ENCODE measurements at places on chromosomes 13 and 19.

DNA sequence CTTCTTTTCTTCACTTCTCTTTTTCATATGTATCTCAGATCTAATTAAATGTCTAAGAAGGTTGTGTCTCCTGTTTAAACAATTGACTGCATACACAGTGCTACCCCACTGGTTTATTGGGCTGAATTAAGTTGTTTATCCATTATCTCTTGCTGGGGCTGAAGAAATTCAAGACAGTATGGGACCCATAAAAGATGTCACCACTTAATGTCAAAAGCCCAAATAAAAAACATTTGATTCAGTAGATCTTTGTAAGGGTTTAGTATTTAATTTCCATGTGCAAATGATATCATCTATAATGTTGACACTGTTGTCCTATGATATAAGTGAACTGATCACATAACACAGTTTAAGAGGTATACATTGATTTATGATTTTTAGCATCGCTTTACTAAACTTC lies 1431.9 kb upstream of the PCDH20 start:
- DNase-seq, result no peak

GRCh38 chr19:5803752-5804515 lies 933 bp upstream of the NRTN start:
- DNase-seq, result peak; percentile 96

DNA sequence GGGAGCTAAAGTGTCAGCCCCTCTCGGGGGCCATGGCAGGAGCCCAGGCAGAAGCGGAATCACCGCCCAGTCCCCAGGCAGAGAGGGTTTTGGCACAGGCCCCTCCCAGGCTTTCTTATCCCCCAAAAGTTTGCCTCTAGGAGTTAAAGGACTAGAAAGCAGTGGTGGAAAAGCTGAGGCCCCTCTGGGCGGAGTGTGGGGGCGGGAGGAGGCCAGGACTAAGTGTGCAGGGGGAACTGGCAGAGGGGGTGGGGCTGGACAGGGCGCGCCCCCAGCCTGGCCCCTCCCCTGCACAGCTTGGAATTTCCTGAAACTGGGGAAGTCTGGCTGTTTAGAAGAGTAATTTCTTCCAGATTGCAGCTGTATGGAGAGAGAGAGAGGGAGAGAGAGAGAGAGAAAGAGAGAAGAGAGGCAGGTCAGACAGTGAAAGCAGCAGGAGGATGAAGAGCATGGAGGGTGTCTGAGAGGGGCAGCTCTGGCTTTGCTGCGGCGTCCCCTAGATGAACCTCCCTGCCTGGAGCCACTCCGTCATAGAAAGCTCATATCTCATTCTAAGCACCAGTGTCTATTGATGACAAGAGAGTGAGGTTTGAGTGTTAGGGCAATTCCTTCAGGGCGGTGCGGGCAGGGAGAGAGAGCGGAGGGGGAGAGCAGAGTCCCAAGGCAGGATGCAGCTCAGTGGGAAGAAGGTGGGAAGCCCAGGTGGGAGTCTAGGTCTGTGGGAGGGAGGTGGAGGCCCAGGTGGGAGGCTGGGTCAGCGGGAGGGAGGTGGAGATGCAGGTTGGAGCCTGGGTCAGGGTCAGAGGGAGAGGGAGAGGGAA lies at the start of gene CDC42EP5:
Gene CDC42EP5, minus strand, starts transcription at position 226 of the 821 bp plus-strand sequence. CDS start 7,749 bp downstream, outside the sequence.
- DNase-seq, result peak; percentile 94

GRCh38 chr13:33252135-33252534 lies 33.4 kb downstream of the STARD13 start:
- DNase-seq, result no peak

GRCh38 chr13:30712536-30713532 lies 22.5 kb upstream of the ALOX5AP start:
- DNase-seq, result no peak

- DNase-seq, result no peak
Observed at GRCh38 chr13:79404985-79405384, 1.1 kb downstream of the RBM26 start.

- no peak for DNase-seq
Observed at GRCh38 chr19:43315851-43316250, 37.6 kb upstream of the CD177 start.

- DNase-seq, result no peak
Observed at GRCh38 chr19:28487999-28488398, 725.0 kb downstream of the UQCRFS1 start.

All from right forelimb (tissue), 1 donor.